ENCODE measurements at places on chromosomes 12 and 14.
A peak's percentile ranks its signal among the peaks of the same experiment; 100 is the strongest.

DNA sequence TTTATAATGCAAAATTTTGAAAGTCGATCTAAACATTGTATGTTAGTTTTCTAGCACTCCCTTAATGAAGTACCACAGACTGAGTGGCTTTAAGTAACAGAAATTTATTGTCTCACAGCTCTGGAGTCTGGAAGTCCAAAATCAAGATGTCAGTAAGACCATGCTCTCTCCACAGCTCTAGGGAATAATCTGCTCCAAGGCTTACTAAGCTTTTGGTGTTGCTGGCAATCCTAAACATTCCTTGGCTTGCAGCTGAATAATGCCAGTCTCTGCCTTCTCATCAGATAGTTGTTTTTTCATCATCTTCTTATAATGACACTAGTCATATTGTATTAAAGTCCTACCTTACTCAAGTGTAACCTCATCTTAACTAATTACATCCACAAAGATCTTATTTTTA, 102.2 kb downstream of the RASSF9 start:
- DNase-seq: no peak

DNA sequence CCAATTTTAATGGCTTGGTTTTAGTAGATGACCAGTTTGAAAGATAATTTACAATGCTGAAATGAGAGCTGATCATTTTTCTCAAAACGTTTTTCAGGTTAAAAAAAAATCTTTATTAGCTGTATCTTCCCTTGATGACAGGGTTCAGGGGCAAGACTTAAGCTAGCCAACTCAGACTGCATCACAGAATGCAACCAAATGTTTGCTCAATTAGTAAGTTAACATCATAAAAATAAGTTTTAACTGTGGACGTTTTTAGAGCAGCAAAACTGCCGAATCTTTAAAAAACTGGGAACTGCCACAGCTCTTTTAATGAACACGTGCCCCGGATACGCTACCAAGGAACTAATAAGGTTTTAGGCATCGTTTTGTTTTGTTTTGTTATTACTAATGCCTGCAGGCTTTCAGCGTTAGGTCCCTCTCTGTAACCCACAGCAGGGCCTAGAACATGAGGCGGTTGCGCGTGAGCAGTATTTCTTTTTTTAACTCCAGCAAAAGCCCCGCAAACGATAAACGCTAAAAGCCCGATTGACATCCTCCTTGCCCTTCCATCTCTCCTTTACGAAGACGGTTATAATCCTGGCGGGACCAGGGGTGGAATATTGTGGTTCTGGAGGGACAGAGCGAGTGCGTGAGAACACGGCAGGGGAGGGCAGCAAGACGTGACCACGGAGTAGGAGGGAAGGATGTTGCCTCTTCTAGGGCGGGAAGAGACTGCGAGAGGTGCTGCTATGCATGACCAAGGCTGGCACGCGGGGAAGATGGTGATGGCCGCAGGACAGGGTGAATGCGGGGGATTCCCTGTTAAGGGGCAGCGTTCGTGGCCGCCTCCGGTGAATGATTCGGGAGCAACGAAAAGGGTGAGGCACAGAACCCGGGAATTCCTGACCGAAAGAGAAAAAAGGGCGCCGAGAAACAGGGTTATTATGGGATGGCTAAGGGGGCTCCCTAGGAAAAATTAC, 652 bp downstream of the SUPT16H start:
- peak; percentile 2 for DNase-seq

- DNase-seq: no peak
Measured at GRCh38 chr14:56137849-56138248, 19.6 kb downstream of the PELI2 start.

DNA sequence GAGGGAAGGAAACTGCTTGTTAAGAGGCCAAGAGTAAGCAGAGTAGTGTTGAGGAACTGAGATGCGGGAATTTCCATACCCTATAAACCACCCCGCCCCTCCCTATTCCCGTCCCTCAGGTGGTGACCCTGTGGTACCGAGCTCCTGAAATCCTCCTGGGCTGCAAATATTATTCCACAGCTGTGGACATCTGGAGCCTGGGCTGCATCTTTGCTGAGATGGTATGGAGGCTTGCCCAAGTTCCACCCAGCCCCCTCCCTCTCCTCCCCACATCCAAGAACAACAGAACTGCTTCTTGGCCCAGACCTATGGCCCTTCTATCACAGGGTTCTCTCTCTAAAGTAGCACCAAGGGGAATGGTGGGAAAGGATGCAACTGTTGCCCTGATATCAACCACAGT, 2.7 kb downstream of the CDK2 start:
- no peak for DNase-seq

DNA sequence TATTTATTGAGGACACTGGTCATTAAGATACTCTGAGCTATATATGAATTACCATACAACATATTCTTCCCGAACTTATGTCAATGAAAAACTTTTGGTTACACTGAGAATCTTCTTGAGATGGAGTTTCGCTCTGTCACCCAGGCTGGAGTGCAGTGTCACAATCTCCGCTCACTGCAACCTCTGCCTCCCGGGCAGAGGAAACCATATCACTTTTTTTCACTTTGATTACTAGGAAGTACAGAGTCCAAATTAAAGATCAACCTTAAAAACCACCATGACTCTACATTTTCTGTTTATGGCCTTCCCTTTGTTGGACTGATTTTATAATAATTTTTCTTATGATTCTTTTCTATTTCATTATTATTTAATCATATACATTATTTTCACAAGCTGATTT, 336.5 kb downstream of the FSCB start:
- no peak for DNase-seq

- peak; percentile 2 for DNase-seq
Measured at GRCh38 chr12:55142669-55143565, 16.7 kb downstream of the OR9K2 start.

GRCh38 chr14:68309616-68310015, 483.3 kb downstream of the ZFP36L1 start:
- no peak for DNase-seq

GRCh38 chr14:103110681-103111231, 12.5 kb upstream of the TNFAIP2 start:
- no peak for DNase-seq

GRCh38 chr12:130537655-130538054, 178.4 kb downstream of the RIMBP2 start:
- DNase-seq: no peak

GRCh38 chr12:70197345-70197744, 45.9 kb upstream of the CNOT2 start:
- DNase-seq: no peak

GRCh38 chr12:99277591-99278379, 369.8 kb upstream of the GARIN6 start:
- no peak for DNase-seq

DNA sequence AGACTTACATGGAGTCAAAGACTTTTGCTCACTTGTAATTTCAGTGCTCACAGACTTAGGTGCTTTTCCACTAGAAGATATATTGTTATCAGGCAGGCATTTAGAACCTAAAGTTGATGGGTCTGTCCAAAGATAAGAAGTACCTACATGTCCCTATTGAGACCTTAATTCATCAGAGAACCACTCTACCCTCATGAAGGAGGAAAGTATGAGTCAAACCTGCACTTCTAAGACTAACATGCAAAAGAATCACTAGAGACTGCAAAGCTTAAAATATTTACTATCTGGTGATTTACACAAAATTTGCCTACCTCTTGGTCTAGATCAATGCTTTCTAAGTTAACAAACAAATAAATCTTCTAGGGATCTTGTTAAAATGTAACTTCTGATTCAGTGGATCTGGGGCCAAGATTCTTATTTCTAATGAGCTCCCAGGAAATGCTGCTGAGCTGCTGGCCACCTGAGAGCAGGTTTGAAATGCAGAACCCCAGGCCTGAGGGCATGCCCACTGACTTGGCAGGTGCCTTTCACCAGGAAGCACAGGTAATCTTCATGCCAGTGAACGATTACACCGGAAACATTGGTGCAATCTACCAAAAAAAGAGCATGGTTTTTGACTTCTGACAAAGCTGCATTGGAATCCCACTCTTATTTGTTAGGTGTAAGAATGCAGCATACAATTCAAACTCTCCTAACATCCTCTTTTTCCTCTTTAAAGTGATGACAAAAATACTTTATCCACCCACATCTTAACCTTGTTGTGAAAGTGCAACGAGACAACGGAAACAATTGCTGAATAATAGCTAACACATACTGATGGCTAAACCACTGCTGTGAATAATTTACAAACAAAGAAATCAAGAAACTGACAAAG, 214.2 kb downstream of the ADAMTS20 start:
- no peak for DNase-seq

DNA sequence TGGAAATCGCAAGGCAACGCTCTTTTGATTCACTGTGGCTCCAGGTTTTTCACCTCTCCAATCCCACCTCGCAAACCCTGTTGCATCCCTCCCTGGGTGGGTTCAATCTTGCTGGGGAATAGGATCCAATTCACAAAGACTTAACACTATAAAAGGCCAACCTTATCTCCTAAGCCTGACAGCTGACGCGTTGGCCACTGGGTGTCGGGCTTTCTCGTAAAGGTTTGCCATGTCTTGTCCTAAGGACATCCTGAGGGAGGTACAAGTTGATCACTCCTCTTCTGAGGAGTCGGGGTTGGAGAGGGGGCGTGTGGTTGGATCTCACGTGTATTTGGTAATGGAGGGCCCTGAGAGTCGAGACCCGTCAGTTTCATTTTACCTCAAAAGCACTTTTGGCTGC, 112.6 kb upstream of the FZD10 start:
- DNase-seq: no peak

DNA sequence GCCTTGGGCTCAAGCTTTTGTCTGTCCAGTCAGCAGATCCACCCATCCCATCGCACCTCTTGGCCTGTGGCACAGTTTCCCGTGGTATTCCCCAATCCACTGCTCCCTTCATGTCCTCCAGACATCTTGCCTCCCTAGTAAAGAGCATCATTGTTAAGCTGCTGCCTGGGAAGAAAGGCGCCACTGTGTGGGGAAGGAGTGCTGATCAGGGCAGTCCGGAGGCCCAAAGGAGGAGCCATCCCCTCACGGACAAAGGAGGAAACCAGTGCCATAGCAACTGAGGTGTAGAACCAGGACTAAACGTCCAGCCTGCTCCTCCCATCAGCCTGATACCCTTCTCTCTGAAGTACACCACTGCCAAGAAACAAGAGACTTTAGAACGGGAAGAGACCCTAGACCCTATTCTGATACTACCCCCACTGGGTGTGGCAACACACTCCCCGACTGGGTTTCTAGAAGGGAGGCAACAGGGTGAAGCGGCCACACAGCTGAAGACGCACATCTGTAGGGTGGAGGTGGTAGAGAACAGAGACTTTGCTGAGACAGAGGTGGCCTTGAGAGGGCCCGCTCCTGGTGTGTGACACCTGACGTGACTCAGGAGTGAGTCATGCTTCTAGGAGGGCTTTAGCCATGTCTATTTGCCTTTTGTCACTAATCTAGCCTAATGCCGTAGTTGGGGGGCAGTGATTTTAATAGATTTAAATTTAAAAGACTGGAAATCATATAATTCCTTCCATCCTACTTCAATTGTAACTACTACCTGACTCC, 185.0 kb downstream of the DPF3 start:
- no peak for DNase-seq

- no peak for DNase-seq
Measured at GRCh38 chr12:39618701-39619100, 902 bp downstream of the ABCD2 start.

GRCh38 chr12:24814379-24815113, 134.4 kb downstream of the BCAT1 start:
- no peak for DNase-seq

- DNase-seq: no peak
Measured at GRCh38 chr12:132040906-132041606, 91.3 kb downstream of the EP400 start.

DNA sequence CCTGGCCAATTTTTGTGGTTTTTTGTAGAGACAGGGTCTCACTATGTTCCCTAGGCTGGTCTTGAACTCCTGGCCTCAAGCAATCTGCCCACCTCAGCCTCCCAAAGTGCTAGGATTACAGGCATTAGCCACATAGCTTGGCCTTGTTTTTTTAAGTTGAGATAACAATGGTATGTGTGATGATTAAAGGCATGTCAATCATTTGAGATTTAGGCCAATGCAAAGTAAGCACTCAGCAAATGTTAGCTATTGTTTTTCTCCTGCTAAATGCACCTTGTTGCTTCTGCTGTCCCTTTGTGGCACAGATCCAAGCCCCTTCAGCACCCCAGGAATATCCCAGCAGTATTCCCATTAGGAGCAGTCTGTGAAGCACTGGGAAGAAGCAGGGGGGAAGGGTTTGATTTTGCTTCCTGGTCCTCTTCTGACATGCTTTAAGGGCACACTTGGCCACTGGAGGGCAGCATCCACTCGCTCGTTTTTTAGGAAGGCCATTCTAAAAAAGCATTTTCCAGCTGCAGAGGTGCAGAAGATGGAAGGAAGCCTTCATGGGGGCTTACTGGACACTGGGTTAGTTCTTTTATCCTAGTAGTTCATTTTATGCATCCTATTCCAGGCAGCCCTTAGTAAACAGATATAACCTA, 70.2 kb upstream of the ZFP36L1 start:
- DNase-seq: peak; percentile 23

- no peak for DNase-seq
Measured at GRCh38 chr12:102478405-102479098, 1.8 kb downstream of the IGF1 start.

GRCh38 chr12:95516757-95517156, 34.5 kb downstream of the USP44 start:
- DNase-seq: no peak
